Placental epithelial cell (primary cell): ENCODE measurements at places on chromosomes 16 and 17. TPM values are rescaled to one million over a fixed set of nuclear protein-coding genes. Genes with fewer than 3 reads are reported as not detected.

The OR4D1 gene
- not detected in 2 replicates for total RNA-seq

The PRSS53 gene
- 3.1 and 3.8 TPM in 2 replicates for total RNA-seq

The KRT24 gene
- 573 and 600 TPM in 2 replicates for total RNA-seq

The ZNF785 gene
- 9.2 and 14.1 TPM in 2 replicates for total RNA-seq

The SLC5A10 gene
- total RNA-seq, result 0.22 TPM in 1 of 2 replicates, not detected in the other

The OR1F1 gene
- total RNA-seq, result not detected in 2 replicates
